Nephron progenitor cell (in vitro differentiated cells): ENCODE measurements at places on chromosomes 7 and 10.

- no peak for DNase-seq
Observed at GRCh38 chr7:46539892-46540483, 618.9 kb upstream of the IGFBP3 start.

- no peak for DNase-seq
Observed at GRCh38 chr10:35881320-35881719, 239.2 kb upstream of the FZD8 start.

GRCh38 chr7:101624246-101625001 lies 4.7 kb downstream of the MYL10 start:
- peak; percentile 26 for DNase-seq

DNA sequence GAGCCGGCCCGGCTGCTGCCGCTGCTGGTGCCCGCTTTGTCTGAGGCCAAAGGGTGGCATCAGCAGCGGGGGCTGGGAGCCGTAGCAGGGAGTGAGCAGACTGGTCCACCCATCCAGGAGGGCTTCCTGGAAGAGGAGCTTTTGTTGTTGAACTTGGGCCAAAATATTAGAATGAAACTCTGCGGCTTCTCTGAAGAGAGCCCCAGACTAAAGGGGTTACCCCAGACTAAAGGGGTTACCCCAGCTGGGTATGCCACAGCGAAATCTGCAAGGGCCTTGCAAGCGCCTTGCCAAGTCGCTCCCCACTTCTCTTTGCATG lies 154.7 kb upstream of the ZMIZ1 start:
- no peak for DNase-seq

- no peak for DNase-seq
Observed at GRCh38 chr7:102836191-102836919, 76.4 kb upstream of the LRRC17 start.

DNA sequence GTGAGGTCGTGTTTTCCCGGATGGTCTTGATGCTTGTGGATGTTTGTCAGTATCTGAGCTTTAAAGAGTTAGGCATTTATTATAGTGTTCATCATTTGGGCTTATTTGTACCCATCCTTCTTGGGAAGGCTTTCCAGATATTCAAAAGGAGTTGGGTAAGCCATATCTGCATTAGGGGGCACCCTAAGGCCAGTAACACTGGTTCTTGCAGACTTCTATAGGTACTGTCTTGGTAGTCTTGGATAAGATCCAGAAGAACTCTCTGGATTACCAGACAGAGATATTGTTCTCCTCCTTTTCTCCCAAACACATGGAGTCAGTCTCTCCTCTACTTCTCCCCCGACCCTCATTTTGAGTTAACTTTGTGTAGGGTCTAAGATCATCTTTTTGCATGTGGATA lies 92.8 kb downstream of the SDK1 start:
- no peak for DNase-seq

DNA sequence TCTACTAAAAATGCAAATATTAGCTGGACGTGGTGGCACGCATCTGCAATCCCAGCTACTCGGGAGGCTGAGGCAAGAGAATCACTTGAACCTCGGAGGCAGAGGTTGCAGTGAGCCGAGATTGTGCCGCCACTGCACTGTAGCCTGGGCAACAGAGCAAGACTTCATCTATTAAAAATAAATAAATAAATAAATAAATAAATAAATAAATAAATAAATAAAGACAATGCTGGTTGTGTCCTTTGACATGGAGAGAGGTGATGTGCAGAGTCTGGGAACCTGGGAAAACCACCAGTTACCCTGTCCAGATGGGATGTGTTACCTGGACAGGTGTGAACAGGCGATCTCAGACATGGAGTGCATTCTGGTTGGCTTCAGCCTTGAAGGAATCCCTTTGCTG lies 102.5 kb downstream of the COBL start:
- DNase-seq: no peak

GRCh38 chr10:109914966-109915365 lies 8.3 kb downstream of the XPNPEP1 start:
- no peak for DNase-seq
